NCI-H2081 (cell line): ENCODE measurements at places on chromosomes 12 and 14.

DNA sequence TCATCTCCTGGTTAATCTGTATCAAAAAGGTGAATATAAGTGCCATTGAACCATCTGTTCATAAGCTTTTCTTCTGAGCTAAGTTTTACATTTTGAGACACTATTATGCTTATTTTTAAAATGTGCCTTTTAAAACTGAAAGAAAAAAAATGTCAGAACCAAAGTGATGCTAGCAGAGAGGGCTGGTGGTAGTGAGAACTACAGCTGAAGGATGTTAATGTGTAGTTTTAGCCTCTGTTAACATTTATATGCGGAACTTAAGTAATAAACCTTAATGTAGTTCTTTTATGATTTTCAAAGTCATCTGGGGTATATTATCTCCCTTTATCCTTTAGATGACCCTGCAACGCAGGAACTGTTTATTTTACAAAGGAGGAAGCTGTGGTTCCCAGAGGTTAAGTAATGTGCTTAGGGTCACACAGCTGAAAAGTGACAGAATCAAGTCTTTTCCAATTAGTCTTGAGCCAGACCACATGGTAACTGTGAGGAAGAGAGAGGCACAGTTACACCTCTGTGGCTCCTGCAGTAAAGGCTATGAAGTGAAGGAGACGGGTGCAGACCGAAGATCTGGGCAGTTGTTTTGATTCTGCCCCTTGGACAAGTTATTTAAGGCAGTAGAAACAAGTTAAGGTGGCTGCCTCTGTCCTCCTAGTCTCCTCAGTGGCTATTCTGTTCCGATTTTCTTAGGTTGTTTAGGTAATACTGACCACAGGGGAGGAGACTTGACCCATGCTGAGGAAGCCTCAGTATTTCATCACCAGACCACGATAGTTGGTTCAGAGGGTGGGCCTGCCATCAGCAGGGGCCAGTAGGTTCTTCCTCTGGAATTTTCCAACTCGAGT lies 23.9 kb downstream of the GNG2 start:
- DNase-seq: no peak

- peak; percentile 21 for DNase-seq
Measured at GRCh38 chr12:106585521-106586277, 2.9 kb downstream of the RFX4 start.

GRCh38 chr14:66572826-66573225 lies 64.9 kb downstream of the GPHN start:
- DNase-seq: no peak

DNA sequence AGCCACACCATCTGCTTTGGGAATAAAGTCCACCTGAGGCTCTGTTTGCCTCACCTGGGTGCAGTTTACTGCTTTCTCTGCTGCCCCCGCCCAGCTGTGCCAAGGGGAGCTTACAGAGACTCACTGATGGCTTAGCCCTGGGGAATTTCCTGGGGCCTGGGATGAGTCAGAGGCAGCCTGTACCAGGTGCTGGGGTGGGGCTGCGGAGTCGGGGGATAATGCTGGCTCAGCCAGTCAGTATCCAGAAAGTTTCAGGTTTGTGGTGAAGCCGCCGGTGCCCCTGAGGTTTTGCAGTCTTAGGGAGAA lies 22.3 kb downstream of the PLEKHG3 start:
- peak; percentile 45 for DNase-seq

DNA sequence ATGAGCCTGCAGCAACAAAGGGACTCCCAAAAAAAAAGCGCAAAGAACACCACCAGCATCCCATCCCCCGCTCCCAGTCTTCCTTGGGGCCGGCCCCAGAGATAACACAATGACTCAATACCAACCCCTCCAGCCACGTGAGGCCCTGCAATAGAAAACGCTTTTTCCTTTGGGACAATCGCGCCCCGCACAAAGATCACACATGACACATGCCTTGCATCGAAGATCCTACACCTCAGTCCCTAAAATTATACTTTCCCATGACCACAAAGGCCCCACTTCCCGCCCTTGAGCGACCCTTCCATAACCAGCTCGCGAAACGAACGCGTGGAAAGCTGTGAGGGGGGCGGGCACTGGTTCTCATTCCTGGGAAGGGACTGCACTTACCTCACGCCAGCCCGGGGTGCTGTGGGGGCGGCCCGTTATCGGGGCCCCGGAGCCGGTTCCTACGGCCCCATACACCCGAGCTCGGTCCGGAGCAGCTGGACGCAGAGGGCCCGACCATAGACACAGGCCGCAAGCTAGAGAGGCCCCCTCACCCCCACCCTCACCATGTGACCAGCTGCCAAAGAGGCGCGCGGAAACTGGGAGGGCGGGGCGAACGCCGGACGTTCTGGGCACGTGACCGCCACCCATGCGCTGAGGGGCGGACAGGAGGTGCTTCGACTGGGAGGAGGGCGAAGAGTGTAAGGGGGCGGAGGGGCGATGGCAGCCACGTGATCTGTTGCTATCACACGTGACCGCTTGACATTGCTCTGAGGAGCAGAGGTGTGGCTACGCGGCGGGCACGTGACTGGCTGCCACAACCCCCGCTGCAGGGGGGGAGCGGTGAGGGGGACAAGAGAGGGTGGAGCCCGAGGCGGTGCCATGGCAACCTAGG lies at the start of gene CDK4:
TSS of gene CDK4 (minus strand) at position 523 of the 880 bp plus-strand sequence. CDS start 593 bp downstream, outside the sequence.
- peak; percentile 99 for DNase-seq

GRCh38 chr14:78135450-78135891 lies 34.7 kb upstream of the NRXN3 start:
- DNase-seq: no peak
